NCI-H510A treated with DMSO at 0.1 percent for 48 hours (cell line): ENCODE measurements at places on chromosomes 5 and 9.

GRCh38 chr5:32476891-32477290 is 32.4 kb upstream of the ZFR start:
- no peak for DNase-seq

GRCh38 chr9:19975499-19975898 is 186.7 kb upstream of the SLC24A2 start:
- no peak for DNase-seq

DNA sequence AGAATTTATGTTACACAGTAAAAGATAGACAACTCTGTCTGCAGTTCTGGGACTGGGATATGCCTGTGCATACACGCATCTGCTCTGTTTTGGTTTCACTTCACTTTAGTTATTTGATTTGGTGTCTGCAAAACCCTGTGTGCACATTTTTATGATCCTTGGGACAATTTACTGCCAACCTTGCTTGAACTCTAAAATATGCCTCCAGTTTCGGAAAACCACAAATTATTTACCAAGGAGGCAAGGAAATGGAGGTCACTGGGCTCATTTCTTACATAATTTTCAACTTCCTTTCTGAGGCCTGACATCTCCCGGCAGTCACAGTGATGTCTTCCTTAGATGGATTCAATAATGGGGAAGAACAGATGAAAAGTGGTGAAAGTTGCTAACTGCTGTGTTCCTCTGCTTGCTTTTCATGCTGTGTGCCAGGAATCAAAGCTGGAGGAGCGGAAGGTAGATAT is 61.2 kb upstream of the TAF11L2 start:
- DNase-seq = no peak

DNA sequence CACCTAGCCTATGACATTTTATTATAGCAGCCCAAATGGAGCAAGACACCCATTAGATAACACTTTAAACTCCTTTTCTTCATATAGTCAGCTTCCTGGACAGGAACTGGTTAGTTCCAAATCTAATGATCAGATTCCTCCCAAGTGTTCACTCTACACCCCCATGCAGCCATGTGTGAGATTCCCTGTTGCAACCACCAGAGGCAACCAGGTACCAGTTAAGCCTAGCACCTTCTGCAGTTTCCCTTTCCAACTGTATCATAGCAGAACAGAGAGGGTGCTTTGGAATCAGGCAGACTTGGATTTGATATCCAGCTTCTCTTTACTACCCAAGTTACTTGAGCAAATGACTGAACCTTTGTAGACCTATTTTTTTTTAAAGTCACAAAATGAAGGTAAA is 296.6 kb upstream of the PCSK5 start:
- DNase-seq = no peak

DNA sequence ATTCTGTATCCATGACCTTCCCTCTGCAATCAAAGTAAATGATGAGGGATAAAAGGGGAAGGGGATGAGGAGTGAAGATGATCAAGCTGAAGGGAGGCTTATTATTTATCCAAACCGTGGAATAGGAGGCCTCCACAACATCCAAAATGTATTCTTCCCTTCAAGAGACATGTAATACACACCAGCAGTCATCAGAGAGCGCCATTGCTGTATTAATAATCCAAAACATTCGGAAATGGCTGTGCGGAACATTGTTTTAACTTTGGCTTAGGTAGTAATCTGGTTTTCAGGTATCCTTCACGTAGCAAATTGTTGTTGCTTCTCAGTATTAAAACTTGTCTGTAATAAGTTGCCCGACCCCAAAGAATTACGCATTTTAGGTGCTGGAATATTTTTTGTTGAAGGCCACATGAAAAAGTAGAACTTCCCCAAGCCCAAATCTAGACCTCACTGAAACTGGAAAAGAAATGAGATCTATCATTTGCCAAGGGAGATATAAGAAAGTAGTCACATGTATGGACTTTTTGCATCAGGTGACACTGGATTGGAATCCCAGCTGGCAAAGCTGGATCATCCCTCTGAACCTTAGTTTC is 2.6 kb upstream of the BOD1 start:
- peak; percentile 58 for DNase-seq

GRCh38 chr5:56605231-56605630 is 210.1 kb upstream of the MAP3K1 start:
- no peak for DNase-seq

- DNase-seq = no peak
Observed at GRCh38 chr9:135365013-135365768, 114.4 kb upstream of the PPP1R26 start.

DNA sequence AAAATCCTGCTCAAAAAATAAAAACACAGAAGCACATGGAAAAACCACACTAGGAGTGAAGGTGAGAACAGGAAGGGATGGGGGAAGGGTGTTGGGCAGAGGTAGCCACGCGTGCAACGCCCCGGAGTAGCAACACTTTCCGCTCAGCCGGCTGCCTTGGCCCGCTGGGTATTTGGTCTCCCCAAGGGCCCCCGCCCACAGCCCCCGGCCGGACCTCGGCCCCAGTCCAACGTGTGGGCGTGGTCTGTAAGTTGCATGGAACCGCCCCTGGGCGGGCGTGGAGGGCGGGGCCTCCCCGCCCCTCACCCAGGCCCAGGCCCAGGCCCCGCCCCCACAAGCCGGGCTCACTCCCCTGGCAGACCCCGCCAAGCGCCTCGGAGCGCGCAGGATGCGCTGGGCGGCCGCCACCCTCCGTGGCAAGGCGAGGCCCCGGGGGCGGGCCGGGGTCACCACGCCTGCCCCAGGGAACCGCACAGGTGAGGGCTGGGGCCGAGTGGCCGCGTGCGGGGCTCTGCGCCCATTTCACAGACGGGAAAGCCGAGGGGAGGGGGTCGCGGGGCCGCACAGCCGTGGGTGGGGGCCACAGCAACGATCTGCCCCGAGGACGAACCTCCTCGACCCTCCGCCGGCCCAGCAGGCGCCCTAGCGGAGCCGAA is at the start of gene SUSD3:
TSS of gene SUSD3 (plus strand) at position 347 of the 656 bp plus-strand sequence. CDS start at position 389, 42 bp downstream.
- DNase-seq = no peak

- no peak for DNase-seq
Observed at GRCh38 chr9:96852676-96853075, 1.6 kb downstream of the ZNF782 start.

- DNase-seq = no peak
Observed at GRCh38 chr9:131969469-131969989, 110.1 kb downstream of the MED27 start.

DNA sequence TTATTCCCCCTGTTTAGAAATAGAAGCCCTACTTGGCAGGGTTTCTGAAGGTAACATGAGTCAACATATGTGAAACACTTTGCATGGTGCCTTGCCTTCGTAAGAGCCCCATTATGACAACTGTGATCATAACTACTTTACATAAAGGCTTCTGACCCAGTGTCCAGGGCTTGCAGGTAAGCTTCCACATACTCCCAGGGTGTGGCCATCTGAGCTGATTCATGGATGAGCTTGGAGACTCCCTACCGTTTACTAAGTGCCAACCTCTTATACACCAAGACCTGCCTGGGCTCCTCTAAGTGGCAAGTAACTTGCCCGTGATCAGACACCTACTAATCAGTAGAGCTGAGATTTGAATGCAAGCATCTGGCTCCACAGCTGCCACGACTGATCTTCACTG is 62.8 kb upstream of the C5orf58 start:
- DNase-seq = no peak

DNA sequence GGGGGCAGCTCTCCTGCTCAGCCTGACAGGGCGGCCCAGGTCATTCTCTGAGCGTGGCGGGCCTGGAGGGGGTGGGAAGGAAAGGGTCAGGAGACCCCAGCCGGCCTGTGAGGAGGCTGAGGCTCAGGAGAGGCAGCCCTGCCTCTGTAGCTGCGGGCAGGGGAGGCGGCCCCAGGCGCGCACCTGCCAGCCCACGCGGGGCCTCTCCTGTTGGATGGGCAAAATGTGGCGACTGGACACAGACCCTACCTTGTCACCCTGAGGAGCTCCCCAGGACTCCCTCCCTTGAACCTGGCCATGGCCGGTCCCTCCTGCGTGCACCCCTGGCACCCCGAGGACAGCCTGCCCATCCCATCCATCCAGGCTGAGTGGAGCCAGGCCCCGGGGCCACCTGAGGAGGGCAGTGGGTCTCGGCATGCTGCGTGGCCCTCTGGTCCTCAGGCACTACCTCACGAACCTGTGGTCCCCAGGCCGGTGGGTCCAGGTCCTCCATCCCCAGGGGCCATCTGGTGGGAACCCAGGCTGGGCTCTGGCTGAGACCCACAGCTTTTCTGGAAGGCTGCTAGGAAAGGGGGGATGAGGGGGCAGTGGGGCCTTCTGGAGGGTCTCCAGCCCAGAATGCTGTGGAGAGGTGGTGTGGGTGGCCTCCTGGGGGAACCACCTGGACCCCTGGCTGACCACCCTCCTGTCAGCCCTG is 15.1 kb upstream of the NRARP start:
- no peak for DNase-seq
